HuH-7 (cell line): ENCODE measurements at places on chromosomes 3 and 15.

GRCh38 chr3:161349529-161350312, 21.6 kb downstream of the SPTSSB start:
- DNase-seq, result no peak

- DNase-seq, result no peak
These were observed 1.4 kb downstream of the CHL1 start for GRCh38 chr3:197828-198491.

GRCh38 chr3:47015151-47015550, 35.7 kb downstream of the NBEAL2 start:
- no peak for DNase-seq

DNA sequence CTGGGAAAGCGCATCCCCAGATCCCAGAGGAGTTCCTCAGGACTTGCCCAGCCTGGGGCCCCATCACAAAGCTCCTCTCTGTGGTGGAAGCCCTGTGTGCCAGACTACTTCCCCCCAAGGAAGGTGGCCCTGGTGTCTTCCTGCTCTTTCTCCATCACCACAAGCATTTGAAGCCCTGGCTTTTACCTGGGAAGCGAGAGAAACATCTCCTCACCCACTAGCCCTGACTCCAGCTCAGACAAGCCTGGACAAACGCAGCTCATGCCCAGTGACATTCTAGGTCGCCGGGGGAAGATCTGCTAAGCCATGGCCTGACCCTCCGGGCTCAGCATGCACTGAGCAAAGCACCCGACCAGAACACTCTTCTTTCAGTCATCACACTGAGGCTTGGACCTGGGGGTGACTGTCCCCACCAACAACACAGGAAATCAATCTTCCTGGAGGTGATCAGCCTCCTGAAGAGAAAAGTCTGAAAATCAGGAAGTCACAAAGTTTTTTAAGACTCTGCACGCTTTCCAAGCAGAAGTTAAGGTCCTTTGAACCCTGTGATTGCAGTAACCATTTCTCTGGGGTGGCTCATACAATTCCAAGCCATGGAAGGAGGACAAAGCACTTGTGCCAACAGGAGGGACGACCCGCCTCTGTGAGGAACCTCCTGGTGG, 40.8 kb downstream of the KLHL25 start:
- no peak for DNase-seq

GRCh38 chr3:57199895-57200297, at the start of gene HESX1:
HESX1 (minus strand) TSS chr3:57199978; CDS start chr3:57199918, 60 bp downstream.
- DNase-seq, result no peak

- DNase-seq, result no peak
These were observed 204.0 kb downstream of the PLCL2 start for GRCh38 chr3:17088602-17089313.

- no peak for DNase-seq
These were observed 64.8 kb upstream of the CLSTN2 start for GRCh38 chr3:139870000-139870675.

DNA sequence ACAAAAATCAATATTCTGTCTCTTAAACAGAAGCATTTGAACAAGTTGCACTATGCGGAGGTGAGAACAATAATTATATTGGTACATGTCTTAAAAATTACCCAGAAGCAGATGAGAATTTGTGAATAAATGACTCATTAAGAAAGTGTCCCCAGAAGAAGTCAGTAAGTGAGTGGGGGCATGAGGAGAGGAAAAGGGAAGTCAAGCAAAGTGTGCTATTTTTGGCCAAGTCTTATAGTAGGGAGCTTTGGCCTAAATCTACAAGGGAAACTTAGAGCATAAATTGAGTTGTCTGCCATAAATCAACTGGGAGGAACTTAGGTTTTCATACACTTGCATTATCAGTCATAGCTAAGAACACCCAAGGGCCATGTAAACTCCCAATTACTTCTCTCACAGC, 86.9 kb upstream of the SATB1 start:
- no peak for DNase-seq

DNA sequence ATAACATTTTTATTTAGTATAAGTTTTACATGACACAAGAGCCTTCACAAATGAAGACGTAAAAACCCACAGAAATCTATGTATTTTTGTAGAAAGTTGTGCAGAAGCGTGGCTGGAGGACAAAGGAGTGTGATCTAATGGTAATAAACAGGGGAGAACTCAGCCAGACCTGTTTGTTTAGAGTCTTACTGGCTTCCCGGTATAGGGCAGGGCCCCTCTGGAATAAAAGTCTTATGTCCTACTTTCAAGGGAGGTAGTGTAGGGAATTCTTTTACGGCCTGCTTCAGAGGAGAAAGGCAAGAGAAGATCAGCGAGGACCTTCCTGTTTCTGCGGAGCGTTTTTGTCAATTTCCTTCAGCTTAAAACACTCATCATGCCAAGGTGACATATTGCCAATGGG, 103.6 kb downstream of the TGFBR2 start:
- peak; percentile 24 for DNase-seq

DNA sequence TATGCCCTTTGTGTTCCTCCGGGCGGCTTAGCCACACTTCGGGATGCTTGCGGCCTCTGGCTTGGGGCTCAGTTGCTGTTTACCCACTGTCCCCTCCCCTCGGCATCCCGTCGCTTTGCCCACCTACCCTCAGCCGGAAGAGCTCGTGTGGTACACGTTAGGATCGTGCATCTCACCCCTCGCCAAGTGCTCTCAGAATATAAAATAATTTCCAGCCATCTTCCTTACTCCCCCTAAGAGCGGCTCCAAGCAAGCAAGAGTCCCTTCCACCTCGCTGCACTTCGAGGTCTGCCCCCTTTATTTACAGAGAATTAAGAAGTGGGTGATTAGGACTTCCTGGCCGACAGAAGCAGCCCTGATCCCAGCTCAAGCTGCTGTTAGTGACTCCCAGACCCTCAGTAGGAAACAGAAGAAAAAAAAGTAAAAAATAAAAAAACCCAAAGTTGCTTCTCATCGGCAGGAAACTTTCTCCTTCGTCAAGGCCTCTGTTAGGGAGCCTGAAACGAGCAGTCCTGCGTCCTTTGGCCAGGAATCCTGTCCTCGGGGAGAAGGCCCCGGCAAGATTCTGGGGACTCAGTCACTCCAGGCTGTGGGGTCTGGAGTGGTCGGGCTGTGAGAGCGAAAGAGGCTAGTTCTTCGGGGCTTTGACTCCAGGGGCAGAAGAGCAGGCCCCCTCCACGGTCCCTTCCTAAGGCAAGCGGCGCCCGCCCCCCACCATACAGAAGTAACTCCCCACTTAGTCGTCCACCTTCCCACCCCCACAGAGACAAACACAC, 3.0 kb downstream of the MEIS2 start:
- no peak for DNase-seq

DNA sequence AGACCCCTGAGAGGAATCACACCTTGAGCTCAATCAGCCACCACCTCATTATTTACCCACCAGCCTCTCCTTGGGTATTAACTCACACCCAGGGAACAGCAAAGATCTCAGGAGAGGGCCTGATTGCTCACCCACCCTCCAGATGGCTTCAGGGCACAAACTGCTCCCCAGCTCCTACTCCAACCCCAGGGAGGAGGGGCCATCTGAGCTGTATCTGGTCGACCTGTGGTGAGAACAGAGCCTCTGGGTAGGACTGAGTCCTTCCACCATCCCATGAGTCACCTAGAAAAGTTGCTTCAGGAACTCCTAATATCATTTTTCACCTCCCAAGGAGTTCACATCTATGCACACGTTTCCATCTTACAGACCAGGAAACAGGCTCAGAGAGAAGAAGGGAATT, 44.8 kb upstream of the HES1 start:
- no peak for DNase-seq

- DNase-seq, result peak; percentile 19
These were observed 51.9 kb upstream of the ETV5 start for GRCh38 chr3:186160691-186161243.

- no peak for DNase-seq
These were observed 105.9 kb upstream of the HERC1 start for GRCh38 chr15:63939531-63940130.

DNA sequence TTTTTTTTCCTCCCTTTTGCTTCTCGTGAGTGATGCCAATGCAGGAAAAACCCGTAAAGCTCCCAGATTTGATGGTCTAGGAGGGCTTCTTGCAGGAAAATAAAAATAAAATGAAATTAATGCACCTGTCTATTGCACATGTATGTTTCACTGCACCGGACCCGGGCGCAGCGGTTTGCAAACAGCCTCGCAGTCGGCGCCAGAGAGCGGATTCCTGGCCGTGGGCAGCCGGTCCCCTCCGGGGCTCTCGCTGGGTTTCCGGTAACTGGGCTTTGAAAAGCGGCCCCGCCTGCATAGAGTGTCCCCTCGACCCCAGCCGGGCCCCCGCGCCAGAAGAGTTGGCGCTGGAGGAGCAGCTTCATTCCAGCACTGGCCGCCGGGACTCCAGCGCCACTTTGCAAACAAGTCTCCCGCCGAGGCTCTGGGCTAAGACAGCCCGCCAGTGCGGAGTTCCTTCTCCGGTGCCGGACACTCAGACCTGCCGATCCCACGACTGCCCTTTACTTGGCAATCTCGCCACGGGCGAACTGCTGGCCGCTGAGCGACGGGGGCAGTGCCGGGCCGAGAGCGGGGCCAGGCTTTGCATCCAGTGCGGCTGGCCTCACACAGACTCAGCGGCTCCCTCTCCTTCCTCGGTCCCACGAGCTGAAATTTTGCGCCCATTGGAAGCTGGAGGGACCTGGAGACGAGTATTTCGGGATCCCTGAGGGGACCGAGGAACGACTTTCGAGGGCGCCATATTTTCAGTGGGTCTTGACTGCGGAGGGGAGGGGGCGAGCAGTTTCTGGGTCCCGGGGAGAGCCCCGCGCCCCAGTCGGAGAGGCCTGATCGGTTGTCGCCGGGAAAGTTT, 225.9 kb upstream of the C2CD4B start:
- DNase-seq, result peak; percentile 36

DNA sequence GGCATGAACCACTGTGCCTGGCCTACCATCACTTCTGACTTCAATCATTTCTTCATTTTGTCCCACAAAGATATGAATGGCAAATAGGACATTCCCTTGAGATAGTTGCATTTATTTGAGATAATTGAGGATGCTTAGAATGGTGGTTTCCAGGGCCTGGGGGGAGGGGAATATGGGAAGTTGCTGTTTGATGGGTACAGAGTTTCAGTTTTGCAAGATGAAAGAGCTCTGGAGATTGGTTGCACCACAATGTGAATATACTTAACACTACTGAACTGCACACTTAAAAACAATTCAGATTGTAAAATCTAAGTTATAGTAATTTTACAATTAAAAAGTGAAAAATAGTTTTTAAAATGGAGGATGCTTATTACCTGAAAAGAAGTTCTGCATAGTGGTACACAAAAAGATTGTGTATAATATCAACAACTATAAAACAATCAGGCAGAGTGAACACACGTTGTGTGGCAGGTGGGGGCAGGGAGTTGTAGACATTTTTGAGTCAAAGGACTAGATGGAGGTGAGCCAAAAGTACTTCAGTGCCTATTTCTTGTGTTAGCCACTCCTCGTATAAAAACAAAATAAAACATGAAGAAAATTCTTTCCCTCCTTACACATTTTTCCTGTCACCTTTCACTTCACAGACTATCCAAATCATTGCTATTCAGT, 18.5 kb upstream of the RIOX2 start:
- DNase-seq, result no peak

DNA sequence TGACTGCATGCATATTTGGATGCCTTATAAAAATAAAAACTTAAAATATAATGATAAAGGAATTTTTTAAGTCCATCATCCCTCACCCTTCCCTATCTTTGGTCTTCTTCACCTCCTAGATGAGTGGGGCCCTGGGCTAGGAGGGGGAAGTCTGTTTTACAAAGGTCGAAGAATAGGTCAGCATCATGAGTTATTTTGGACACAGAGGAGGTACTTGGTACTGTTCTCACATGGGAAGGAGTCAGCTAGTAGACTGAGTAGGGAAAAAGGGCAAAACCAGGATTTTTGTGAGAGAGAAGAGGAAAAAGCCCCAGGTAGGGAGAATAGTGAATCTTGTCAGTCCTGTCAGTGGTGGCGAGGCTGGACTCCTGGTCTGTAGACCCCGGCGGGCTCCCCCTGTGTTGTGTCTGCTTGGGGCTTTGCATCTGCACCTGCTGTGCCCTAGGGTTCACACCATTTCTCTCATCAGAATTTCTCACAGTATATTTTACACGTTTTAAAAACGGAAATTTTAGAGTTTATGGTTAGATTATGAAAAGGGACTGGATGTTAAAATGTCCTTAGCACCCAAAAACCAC, 17.2 kb downstream of the GCSAM start:
- DNase-seq, result no peak

GRCh38 chr3:52372822-52373504, 56.8 kb downstream of the DNAH1 start:
- DNase-seq, result no peak

DNA sequence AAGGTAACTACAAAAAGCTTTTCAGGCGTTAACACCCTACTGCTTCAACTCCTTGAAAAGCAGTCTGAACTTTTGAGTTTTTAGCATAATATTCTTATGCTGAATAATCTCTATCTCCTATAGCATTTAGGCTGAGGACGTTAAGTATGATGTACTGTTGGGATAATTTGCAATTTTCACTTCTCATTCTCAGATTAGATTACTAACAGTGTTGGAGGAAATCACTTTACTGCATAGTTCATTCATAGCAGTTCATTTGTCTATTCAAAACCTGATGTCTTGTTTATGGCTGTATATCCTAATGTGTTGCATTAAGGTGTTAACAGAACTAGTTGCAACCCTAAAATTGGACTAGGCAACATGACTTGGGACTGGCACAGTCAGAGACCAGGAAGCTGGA, 983.1 kb downstream of the FHIT start:
- no peak for DNase-seq

DNA sequence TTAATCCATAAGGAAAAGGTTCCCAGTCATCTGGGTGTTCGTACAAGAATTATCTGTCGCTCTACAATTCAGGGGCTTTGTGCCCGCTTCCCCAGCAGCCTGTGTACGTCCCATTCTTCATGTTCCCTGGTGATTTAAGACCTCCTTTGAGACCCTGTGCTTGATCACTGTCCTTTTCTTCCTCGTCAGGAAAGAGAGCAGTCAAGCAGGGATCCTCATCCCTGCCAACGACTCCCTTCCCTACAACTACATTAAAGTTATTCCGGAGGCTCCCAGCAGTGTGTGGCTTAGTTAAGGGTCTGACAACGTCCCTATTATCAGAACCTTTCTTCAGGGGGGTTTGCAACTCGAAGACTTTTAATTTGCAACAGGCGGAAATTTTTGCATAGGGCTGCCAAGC, 175.7 kb downstream of the FOXP1 start:
- no peak for DNase-seq

GRCh38 chr3:175336406-175337133, 477.4 kb downstream of the NAALADL2 start:
- no peak for DNase-seq

- no peak for DNase-seq
These were observed 37.0 kb upstream of the PIK3R4 start for GRCh38 chr3:130783629-130784028.

- DNase-seq, result no peak
These were observed 27.5 kb downstream of the ANXA2 start for GRCh38 chr15:60370105-60370868.

- DNase-seq, result no peak
These were observed 1049.0 kb upstream of the NR2F2 start for GRCh38 chr15:95281470-95281869.

GRCh38 chr15:92140796-92141195, 252.9 kb upstream of the ST8SIA2 start:
- no peak for DNase-seq
